ENCODE measurements at places on chromosomes 5 and 9.

- no peak for DNase-seq
Measured at GRCh38 chr9:136386018-136386417, 12.5 kb upstream of the CARD9 start.

DNA sequence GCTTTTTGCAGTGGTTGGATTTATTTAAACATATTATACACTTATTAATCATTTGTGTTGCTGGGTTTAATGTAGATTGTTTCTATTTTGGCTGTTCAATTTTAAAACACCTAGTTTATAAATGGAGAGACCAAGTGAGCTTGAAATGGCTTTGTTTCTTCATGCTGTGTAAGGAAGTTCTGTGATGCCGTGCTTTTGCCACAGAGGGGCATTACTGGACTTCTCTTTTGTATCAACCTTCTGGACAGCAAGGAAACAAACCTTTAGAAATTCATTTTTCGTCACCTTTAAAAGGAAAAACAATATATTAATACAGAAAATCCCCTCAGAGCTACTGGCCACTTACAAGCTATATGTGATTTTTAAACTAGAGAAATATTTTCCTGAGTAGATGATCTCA is 81.9 kb downstream of the DMRTA1 start:
- no peak for DNase-seq

- no peak for DNase-seq
Measured at GRCh38 chr9:10272830-10273229, 340.0 kb downstream of the PTPRD start.

DNA sequence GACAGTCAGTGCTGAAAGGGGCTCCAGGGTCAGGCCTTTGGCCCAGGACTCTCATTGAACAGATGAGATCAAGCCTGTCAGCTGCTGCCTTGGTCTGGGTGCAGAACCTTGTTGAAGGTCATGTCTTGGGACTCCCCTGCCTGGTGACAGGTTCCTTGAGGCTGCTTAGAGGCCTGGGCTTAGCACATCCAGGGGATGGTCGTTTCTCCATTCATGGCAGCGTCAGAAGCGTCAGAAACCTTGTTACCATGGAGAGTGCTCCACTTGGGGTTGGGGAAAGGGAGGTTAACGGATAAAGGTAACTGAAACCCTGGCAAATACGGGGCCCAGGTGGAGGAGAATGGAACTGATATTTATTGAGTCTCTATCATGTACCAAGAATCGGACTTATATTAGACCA is 8.8 kb downstream of the ARPC5L start:
- no peak for DNase-seq

DNA sequence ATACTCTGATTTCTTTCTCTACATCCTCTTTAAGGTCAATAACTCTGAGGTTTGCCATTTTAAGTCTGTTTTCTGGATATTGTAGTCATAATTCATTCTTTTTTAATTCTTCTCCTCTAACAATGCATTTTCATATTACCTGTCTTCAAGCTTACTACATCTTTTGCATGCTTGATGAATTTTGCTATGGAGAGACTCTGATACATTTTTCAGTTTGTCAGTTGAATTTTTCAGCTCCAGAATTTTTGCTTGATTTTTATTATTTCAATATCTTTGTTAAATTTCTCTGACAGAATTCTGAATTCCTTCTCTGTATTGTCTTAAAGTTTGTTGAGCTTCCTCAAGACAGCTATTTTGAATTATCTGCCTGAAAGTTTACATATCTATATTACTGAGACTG is 159.8 kb upstream of the ST8SIA4 start:
- no peak for DNase-seq

GRCh38 chr5:115389799-115390382 is 93.4 kb upstream of the CCDC112 start:
- DNase-seq = no peak

DNA sequence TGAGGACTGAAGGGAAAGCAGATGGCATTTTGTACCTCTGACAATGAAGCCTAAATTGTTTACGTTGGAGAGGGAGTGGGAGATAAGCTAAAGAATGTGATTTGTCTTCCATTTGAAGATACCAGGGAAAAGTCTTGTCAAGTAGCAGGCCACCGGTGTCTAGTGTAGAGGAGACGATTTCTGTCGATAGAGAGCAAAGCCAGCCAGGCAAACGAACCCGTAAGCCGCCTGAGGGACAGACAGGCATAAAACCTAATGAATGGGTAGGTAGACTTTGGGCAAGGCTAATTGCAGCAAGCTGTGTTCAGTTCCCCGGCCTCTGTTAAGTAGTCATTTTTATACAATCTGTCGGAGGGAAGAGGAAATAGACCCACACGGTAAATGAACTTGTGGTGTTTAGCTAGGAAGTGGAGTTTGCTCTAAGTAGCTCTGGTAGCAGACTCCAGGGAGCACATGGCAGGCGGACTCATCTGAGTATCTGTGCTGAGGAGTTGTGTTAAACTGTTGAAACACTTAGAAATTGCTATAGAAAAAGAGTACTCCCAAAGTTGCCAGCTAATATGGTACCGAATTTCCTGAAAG is 28.8 kb downstream of the SMARCA2 start:
- DNase-seq = no peak

DNA sequence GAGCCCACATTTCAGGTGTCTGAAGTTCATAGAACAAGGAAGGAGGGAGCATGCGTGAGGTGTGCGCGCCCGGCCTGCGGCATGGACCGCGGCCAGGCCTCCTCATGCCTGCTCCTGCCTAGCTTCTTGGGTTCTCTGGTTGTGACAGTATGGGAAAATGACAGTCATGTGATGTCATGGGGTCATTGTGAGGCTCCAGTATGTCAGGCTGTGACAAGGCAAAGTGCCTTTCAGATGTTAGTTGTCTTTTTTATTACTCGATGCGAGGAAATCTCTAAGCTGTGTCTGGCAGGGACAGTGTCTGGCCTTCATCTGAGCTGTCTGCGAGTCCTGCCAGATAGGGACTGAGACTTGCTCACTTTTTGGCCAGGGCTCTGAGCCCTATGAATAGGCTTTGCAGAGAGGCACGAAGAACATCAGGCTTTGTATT is 13.3 kb downstream of the UCK1 start:
- no peak for DNase-seq

- DNase-seq = no peak
Measured at GRCh38 chr9:125415583-125416460, 154.2 kb downstream of the GAPVD1 start.

- DNase-seq = peak; percentile 86
Measured at GRCh38 chr9:129139993-129140396, 28.8 kb downstream of the PTPA start.

DNA sequence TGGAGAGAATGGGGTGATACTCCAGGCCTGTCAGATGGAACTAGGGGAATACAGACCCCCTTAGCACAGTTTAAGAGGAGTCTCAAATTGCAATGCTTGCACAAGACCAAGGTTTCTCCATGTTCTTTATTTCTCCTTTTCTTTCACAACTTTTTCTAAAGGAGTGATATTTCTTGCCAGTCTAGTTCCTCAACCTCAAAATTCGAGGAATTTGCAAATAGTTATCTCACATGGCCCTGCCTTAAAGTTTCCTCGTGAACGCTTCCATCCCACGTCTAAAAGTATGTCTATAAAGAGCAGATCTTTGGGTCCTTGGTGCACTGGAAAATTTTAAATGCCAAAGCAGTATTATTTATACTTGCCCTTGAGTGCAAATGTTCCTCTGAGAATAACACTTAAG is 373.8 kb upstream of the KLF4 start:
- no peak for DNase-seq

DNA sequence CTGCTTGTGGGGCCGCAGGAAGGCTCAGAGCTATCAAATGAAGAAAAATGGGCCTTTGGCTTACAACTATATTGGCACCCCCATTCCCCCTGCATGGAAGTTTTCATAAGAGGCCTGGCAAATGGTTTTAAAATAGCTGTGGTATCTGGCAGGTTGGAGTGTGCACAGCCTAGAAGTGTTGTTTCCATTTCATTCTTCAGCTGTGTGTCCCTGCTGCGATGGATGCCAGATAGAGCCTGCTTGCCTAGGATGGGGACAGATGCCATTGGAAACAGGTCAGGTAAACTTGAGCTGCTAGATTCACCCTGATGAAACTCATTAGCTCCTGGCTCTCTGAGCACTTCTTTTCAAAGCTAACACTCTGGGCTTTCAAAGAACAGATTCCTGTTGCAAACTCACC is 183.3 kb downstream of the IRX1 start:
- no peak for DNase-seq

- no peak for DNase-seq
Measured at GRCh38 chr9:107237873-107238272, 45.2 kb upstream of the RAD23B start.

- no peak for DNase-seq
Measured at GRCh38 chr9:37290940-37291485, 131.5 kb upstream of the GRHPR start.

DNA sequence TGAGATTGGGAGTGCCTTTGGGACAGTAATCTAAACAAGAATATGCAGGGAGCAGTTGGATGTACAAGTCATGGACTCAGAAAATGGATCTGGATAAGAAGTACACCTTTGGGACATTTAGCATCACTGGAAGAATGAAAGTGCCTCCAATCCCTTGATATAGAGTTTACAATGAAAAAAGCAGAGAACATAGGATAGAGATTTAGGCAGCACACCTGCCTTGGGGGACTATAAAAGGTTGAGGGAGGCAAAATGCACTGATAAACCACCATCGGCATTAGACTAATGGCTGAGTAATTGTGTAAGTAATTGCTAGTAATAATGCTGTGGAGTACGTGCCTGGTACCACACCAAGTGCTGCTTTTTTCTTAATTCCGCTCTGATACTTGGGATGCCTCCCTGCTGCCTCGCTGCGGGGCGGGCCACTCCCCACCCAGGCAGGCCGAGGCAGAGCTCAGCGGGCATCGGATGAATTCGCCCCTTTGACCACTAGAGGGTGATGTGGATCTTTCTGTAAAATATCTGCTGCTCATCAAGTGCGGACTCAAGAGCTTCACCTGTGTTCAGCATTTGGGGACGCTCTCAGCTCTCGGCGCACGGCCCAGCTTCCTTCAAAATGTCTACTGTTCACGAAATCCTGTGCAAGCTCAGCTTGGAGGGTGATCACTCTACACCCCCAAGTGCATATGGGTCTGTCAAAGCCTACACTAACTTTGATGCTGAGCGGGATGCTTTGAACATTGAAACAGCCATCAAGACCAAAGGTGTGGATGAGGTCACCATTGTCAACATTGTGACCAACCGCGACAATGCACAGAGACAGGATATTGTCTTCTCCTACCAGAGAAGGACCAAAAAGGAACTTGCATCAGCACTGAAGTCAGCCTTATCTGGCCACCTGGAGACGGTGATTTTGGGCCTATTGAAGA is 99.9 kb downstream of the ANKRD18B start:
- DNase-seq = peak; percentile 79

DNA sequence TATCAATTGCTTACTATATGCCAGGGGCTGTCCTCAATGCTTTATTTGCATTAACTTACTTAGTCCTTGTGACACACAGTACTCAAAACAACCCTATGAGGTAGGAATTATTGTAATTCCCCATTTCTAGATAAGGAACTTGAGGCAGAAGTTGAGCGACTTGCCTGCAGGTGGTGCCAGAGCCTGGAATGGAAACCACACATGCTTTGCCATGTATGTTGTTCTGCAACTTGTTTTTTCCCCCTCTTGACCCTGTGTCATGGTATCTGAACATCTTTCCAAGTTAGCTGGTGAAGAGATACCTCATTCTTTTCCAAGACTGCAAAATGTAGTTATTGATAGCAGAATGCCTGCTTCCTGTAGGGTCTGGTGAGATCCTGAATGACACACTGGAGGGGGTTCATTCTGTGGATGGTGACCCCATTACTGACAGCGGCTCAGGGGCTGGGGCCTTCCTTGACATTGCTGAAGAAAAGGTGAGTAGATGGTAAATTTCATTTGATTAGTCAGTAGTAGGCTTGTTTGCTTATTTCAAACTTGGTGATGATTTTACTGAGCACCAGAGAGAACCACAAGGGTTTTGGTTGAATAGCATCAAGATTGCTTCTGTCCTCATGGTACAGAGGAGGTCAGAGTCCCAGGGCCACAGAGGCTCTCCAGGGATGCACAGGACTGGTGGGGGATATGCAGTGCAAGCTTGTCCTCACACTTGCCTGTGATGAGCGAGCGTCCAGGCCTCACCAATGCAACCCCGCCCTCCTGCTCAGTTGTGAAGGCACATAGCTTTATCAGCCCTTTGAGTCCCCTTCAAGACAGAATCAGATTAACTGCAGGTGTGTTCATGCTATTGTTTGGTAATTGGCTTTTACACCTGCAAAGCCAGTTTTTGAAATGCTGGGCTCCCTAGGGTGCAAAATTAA is 57.0 kb downstream of the COL15A1 start:
- DNase-seq = peak; percentile 47

DNA sequence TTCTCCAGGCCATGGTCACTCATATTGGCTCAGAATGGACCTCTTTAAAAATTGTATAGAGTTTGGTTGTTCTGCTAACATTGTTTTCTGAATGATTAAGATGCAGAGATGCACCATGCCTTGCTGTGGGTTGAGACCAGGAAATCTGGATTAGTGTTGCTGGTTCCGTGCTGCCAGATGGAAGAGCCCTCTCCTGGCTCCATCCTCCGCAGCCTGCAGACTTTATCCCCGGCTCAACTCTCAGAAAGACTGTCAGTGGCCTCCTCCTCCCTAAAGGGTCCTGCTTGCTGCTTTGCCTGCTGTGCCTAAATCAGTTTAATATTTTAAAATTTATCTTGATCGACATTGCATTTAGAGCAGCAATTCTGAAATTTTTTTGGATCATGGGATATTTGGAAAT is 196.7 kb downstream of the TENT4A start:
- no peak for DNase-seq

DNA sequence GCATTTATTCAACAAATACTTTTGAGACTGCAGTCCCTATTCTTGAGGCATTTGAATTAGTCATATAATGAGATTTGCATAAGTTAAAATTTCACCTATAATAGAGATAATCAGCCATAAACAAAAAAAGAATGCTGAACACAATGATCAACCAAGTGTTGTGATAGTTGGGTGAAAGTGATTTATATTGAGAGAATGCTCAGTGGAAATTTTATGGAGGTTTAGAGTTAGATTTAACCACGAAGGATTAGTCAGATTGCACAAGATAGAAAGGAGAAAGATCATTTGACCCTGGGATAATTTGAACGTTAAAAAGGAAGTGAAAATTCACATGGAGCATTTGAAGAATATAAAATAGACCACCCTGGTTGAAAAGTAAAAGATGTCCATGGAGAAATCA is 356.2 kb downstream of the NPR3 start:
- DNase-seq = no peak

DNA sequence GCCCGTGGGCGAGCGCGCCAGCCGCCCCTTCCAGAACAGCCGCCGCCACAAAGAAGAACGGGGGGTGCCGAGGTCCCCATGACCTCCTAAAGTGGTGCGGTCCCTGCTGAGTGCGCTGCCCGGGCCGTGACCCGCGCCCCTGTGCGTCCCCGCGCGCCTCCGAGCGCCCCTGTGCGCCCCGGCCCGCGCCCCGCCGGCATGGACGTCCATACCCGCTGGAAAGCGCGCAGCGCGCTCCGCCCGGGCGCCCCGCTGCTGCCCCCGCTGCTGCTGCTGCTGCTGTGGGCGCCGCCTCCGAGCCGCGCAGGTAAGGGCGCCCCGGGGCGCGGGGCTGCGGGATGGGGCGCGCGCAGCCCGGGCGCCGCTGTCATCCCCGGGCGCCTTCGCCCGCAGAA is 384 bp downstream of the COL5A1 start:
- no peak for DNase-seq

- no peak for DNase-seq
Measured at GRCh38 chr5:163385271-163385670, 52.1 kb upstream of the CCNG1 start.
